ENCODE measurements at places on chromosomes 3 and 15.

DNA sequence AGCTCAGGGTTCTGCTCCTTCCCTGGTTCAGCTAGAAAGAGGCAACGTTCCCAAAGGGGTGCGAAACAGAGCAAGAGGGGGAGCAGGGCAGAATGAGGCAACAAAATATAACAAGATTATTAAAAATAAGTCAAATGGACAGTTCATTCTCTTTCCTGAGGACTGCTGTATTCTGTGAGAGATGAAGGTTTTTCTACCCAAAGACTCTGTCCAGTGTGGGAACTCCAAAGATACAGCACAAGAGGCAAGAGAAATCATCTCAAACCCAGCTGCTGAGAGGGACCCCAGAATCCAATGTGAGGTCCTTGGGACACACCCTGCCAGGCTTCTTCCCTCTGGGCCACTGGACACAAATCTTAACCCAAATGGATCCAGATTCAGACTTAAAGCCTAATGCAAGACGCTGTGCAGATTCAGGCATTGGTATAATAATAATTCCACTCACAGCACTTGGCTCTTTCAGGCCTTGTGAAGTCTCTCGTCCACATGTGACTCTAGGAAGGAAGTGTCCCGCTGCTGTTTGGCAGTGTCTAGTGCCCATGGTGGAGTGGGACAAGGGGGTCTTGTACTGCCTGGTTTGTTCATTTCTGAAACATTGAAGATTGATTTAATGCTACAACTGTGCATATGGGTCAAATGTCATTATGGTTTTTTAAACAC lies 14.5 kb upstream of the ARHGAP31 start:
- DNase-seq: no peak

DNA sequence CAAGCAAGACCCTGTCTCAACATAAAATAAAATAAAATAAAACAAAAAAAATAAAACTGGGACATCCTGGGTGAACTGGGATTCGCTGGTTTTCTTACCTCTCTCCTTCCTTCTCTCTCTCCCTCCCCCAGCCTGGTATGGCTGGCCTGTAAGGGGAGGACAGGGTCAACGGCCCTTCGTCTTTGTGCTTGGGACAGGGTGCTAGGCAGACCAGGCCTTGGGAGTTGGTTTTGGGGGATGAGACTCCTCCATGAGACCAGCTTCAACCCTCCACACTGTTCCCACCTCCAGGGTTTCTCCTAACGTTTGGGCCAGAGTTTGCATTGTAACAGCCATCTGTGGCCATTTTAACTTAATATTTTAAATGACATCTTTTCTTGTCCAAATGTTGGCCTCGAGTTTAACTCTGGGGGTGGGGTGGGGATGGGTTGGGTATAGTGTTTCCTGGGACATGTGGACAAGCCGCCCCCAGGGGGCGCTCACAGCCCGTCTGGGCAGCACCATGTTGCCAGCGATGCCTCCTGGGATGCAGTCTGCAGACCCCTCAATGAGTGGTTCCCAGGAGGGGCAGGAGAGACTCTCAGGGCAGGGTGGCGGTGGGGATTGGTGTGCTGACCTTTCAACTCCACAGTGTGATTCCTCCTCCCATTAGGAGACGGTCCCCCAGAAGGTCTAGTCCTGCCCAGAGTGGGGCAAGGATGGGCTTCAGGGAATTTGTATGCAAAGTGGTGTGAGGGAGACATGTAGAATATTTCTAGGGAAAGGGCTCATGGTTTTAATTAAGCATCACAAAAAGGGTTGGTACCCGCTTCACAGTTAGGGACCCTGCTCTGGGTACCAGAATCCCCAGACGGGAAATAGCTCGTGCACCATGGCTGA lies 37.7 kb upstream of the LCTL start:
- peak; percentile 74 for DNase-seq

- DNase-seq: no peak
These were observed 11.2 kb upstream of the ATP13A3 start for GRCh38 chr3:194497799-194498575.

DNA sequence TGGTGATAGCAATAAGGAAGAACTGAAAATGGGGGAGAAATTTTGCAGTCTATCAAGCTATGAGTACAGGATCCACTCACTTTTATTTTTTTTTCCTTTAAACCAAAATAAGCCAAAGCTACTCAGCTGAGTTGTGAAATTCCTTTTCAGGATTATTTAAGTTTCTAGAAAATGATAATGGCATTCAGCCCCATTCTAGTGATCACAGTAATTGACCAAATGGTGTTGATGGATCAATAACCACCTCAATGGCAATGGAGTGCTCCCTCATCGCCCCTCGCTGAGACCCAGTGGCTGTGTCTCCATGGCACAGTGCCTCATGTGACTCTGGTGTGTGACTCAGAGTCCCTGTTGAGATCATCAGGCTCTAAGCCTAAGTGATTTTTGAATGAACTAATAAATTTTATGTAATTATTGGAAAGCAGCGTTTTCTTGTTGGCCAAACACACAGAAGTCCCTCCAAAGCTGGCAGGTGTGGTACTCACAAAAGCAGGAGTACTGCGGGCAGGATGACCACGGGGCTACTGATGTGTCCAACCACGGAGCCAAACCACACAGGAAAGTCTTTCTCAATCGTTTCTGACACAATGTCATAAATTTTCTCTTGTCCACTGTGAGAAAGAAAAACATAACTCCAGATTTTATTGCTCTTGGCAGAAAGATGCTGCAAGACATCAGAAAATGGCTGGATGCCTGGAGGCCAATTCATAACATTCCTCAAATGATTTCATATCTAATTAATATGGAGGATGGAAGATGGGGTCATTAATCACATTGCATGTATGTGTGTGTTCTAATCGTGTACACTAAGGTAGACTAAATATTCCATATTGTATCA lies 14.4 kb upstream of the STARD5 start:
- DNase-seq: no peak

Data from NCI-H69 (cell line).